ENCODE measurements at places on chromosomes 11 and 22. TPM values are rescaled to one million over a fixed set of nuclear protein-coding genes. Genes with fewer than 3 reads are reported as not detected.

C11orf16 gene
- not detected for total RNA-seq

BTBD18 gene
- total RNA-seq = not detected

FERMT3 gene
- total RNA-seq = 7.2 TPM

AP2A2 gene
- total RNA-seq = 65.4 TPM

SLC35C1 gene
- total RNA-seq = 2.7 TPM

OR5I1 gene
- not detected for total RNA-seq

PRCP gene
- 41.1 TPM for total RNA-seq

OR52I2 gene
- total RNA-seq = not detected

SCUBE2 gene
- 1.1 TPM for total RNA-seq

NAALADL1 gene
- 9.7 TPM for total RNA-seq

DRAP1 gene
- total RNA-seq = 317 TPM

INPP5J gene
- under 0.01 TPM for total RNA-seq

CNGA4 gene
- not detected for total RNA-seq

LRP4 gene
- total RNA-seq = 4.7 TPM

OR56A1 gene
- total RNA-seq = not detected

SDHD gene
- 110 TPM for total RNA-seq

CCDC90B gene
- 78.0 TPM for total RNA-seq

APOL4 gene
- total RNA-seq = 2.0 TPM

PDE2A gene
- 0.41 TPM for total RNA-seq

P2RY6 gene
- not detected for total RNA-seq

APOBEC3G gene
- total RNA-seq = 7.4 TPM

FOLR1 gene
- total RNA-seq = 0.18 TPM

MUC5B gene
- total RNA-seq = not detected

SYT12 gene
- total RNA-seq = not detected

FOLR2 gene
- not detected for total RNA-seq

MN1 gene
- total RNA-seq = 55.9 TPM

PRR33 gene
- not detected for total RNA-seq

FADD gene
- total RNA-seq = 21.8 TPM
